ENCODE measurements at places on chromosomes 11 and 22. TPM values are rescaled to one million over a fixed set of nuclear protein-coding genes. Genes with fewer than 3 reads are reported as not detected.

The DEPDC7 gene
- total RNA-seq = 10.4 TPM

DNA sequence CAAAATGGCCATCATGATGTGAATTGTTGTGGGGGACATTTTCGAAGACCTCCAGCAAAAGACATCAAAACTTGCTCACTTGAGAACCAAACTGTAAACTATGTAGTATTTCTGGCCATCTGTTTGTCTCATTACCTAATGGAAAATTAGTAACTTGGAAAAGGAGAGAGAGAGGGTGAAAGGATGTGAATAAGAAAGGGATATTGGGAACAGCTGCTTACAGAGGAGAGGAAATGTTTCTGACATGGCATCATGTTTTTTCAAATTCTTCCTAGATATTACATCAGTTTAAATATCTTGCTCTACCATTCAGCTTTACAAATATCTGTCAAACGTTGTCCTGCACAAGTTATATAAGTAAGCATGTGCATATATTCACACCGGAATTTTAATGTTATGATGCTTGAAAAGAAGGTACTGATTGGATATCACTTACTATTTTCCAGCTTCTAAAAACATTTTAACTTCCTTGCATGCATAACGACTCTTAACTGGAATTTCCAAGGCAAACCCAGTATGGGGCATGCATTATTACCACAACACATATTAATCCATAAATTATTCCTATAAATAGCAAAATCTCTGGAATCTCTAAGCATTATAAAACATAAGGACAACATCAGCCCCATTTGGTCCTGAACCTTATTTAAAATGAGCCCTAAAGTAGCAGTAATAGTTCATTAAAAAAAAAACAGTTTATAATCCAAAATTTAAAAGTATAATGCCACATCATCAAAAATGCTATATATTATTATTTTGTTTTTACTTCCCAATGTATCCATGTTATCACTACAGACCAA lies 20.0 kb downstream of the GUCY1A2 start:
- no peak for DNase-seq

- peak; percentile 77 for DNase-seq
Measured at GRCh38 chr11:118171269-118172062, 5.0 kb downstream of the SCN2B start.

DNA sequence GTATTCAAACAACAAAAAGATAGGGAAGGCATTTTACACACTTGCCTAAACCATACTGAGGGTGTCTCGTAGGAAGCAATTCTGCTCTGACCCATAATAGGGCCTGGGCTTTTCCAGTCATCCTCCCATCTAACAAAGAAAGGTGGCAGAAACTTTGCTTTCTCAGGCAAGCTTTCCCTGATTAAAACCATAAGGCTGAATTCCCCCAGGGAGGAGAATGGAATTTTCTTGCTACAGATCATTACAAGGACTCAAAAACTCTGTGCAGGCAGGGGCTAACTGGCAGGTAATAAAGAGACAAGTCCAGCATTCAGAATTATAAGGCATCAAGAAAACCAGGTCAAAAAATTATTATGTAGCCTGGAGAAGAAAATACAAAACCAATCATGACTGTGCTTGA lies 90.4 kb downstream of the RBFOX2 start:
- no peak for DNase-seq

GRCh38 chr11:34216706-34217105 lies 111.3 kb downstream of the NAT10 start:
- no peak for DNase-seq

DNA sequence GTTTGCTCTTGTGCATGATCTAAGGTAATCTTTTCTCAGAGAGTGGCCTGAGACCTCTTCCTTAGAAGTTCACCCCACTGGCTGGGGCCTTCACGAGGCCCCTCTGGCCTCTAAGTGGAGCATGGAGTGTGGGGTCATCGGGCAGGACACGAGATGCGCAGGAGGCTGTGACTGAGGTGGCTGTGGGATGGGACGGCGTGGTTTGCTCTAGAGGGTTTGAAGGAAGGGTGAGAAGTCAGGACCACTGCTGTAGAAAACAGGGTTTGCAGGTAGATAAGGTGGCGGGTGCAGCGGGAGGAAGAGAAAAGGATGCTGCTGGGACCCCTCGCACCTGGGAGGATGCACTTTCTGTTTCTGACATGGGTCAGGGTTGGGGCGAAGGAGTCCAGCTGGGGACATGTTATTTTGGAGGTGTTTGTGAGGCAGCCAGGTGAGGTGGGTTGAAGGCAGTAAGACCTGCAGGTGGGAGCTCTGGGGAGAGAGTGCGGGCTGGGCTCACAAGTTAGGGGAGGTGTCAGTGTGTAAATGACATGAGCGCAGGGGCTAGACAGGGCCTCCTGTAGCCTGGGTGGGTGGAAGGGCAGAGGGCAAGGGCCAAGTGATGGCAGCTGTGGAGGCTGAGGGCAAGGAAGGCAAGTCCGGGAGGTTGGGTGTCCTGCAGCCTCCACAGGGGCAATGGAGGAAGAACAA lies 62.5 kb downstream of the KCNQ1 start:
- DNase-seq = no peak

All from mucosa of gallbladder (tissue), 1 donor.